ENCODE measurements at places on chromosomes 12 and 14. TPM values are rescaled to one million over a fixed set of nuclear protein-coding genes. Genes with fewer than 3 reads are reported as not detected.

ABCC9 gene
- polyA plus RNA-seq: 16.9 TPM

SYNJ2BP gene
- polyA plus RNA-seq: 15.0 TPM

DNA sequence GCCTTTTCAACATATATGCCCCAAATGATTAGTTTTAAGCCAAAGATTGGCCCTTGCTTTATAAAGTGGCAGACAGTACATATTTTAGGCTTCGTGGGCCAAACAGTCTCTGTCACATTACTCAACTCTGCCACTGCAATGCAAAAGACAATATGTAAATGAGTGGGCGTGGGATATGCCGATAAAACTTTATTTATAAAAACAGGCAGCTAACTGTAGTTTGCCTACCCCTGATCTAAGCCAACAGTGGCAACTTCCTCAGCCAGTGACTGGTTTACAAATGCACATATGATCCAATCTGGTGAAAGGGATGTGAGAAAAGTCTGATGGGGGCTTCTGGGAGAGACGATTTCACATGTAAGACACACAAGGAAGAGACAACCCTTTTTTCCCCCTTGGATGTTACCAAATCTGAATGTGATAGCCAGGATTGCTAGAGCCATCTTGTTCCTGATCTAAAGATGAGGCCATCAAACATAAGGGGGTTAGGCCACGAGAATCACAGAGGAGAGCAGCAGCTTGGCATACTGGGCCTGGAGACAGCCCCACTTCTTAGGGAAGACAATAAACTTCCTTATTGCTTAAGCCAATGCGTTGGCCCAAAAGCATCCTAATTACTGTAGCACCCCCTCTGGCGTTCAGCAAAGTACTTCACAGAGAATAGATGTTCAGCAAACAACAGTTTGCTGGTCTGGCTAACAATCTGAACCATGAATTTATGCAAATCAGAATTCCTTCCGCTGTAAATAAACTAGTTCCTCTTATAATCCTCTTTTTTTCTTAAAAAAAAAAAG is 75.2 kb upstream of the TMCC3 start:
- no peak for DNase-seq

DNA sequence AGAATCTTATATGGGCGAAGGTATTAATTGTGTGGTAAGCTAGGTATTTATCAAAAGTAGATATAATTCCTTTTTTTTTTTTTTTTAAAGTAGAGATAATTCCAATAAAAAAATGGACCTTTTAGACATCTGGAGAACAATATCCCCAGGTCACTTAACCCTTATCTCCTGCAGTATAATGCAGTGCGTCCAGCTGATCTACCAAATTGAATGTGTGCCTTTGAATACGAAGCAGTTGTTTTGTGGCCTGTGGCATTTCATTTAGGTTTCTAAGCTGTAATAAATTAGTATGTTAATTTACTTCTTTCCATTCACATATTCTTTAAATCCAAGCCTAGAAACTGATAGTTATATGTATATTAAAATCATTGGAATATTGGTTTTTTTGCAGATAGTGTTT is 3.1 kb downstream of the FUT8 start:
- no peak for DNase-seq

DNA sequence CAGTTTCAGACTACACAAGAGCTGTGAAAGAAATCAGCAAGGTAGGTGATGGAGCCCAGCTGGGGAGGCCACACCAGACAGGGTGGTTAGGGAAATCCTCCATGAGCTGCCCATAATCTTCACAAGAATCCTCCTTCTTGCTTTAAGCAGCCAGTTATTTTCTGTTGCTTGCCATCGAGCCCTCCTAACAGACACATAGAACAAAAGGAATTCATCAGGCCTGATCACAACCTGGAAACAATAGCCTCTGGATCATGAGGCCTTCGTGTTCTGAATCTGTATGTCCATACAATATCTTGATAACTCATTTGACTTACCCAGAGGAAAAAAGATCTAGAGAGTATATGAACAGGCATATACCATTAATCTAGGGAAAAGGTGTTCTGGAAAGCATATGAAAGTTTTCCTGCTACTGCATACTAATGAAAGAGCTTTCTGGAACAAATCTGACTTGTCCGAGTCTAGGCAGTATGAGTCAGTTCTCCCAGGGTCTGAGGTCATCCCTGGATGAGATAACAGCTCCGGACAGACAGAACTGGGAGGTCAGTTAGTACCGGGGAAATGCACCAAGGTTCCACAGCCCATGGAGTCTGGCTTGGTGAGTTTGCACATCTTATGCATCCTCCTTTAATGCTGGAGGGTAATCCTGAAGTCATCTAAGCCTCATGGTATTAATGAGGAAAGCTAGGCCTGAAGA is 52.8 kb upstream of the ELK3 start:
- DNase-seq: no peak

CLEC6A gene
- polyA plus RNA-seq: not detected

GRCh38 chr12:131795690-131796410 is 32.3 kb upstream of the MMP17 start:
- no peak for DNase-seq

KCNK13 gene
- 0.55 TPM for polyA plus RNA-seq

A2ML1 gene
- 0.07 TPM for polyA plus RNA-seq

ZBTB42 gene
- 12.3 TPM for polyA plus RNA-seq

APOLD1 gene
- 7.1 TPM for polyA plus RNA-seq

DNA sequence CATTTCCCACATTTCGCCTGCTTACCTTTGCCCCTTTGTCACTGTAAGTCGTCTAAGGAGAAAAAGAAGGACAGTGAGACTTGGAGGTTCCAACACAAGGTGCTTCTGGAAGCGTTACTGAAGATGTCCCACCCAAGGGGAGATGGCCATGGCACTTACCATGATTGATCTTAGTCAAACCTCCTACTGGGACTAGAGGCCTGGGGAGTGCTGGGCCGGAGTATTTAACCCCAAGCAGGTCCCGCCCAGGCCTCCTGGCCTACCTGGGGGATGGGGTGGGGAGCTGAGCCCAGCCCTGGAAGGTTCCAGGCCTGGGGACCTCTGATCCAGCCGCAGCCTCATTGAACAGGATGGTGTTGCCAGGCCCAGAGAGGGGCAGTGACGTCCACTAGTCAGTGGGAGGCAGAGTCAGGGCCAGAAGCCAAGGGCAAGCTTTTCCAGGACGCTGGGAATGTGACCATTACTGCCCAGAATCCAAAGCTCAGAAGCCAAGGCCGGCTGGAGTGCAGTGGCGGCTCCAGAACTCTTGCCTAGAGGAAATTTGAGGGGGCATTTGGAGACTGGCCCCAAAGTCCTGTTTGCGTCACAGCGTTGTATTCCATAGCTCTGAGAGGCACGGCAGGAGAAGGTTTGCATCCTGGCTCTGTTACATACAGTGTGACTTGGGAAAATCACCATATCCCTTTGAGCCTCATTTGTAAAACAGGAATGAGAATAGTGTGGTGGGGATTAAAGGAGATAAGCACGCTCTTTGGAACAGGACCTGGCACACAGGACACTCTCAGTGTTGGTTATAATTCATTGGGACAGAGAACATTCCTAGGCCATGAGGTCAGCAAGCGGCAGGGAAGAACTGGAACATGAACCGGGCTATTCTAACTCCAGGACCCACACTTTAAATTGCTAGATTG is at the start of gene HPD:
HPD (minus strand) TSS at position 198 of the 911 bp plus-strand sequence; CDS start at position 162, 36 bp downstream.
- DNase-seq: peak; percentile 73

FIGNL2 gene
- polyA plus RNA-seq: 0.23 TPM

GRCh38 chr12:122421821-122422729 is at the start of gene CLIP1:
Gene CLIP1, minus strand, starts transcription at chr12:122422669. Its CDS starts 42,217 bp downstream, at chr12:122380452.
- DNase-seq: peak; percentile 72

CATSPERB gene
- 0.15 TPM for polyA plus RNA-seq

SMIM41 gene
- 0.65 TPM for polyA plus RNA-seq

DNA sequence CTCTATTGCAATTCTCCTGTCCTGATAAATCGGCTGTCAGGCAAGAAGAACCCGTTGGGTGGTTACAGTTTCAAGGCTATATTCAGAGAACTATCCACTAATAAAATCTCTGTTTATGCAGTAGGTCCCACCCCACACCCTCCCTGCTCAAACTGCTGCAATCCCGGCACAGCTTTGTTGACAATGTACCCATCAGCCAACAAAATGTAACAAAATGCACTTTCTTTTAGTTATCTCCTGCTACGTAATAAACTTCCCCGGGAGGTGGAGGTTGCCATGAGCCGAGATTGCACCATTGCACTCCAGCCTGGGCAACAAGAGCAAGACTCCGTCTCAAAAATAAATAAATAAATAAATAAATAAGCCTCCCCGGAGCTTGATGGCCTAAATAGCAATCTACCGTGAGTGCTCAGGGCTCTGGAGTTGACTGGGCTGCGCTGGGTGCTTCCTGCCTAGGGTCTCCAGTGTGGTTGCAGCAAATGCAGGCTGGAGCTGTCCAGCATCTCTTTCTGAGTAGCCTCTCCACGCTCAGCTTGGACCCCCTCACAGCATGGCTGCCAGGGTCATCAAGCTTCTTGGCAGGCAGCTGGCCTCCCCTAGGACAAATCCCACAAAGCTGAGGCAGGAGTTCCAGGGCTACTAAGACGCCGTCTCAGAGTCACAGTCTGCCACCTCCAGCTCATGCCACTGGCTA is 43.2 kb upstream of the FBRSL1 start:
- DNase-seq: no peak

- no peak for DNase-seq
These were observed 4.3 kb upstream of the ABCD2 start for GRCh38 chr12:39623919-39624318.

DPY19L2 gene
- polyA plus RNA-seq: 7.3 TPM

- no peak for DNase-seq
These were observed 42.3 kb upstream of the CSRP2 start for GRCh38 chr12:76921100-76921471.

GRCh38 chr12:47079981-47080724 is 394 bp upstream of the AMIGO2 start:
- peak; percentile 60 for DNase-seq

DNA sequence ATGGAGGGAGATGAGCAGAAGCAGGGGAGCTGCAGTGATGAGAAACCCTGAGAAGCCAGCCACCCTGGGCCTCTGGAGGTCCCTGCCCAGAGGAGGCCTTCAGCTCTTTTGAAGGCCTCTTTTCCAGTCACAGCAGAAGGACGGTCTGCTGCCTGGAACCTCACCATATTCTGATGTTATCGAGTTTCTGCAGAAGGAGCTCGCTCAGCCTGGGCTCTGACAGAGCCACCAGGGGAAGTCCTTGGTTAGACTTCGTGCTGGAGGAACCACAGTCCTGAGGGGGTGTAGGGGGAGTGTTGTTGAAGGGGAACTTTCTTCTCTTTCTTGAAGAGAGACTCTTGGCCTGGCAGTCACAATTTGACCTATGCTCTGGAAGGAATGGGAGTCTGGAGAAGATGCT is 25.1 kb upstream of the BATF start:
- no peak for DNase-seq

- DNase-seq: no peak
These were observed 11.3 kb upstream of the CSAD start for GRCh38 chr12:53191885-53192530.
